ENCODE measurements at places on chromosomes 16 and 17. TPM values are rescaled to one million over a fixed set of nuclear protein-coding genes. Genes with fewer than 3 reads are reported as not detected.

TBC1D3L gene
- polyA plus RNA-seq = 4.2 TPM

GRCh38 chr17:2211661-2212399, 91.8 kb downstream of the SMG6 start:
- peaks cover 10% of the 10 kb centered on the region for H3K36me3 ChIP-seq
- peaks cover 18% of the 10 kb centered on the region for H3K4me1 ChIP-seq
- no peak overlapping the region for H3K27ac ChIP-seq
- no peak for DNase-seq
- H3K4me3 ChIP-seq = no peak overlapping the region

- peak; percentile 45 for DNase-seq
- H3K4me1 ChIP-seq = no peaks in the 10 kb centered on the region
- peak within 1 kb of the TSS; percentile 89 for H3K27ac ChIP-seq
- H3K36me3 ChIP-seq = peaks cover 1% of the 10 kb centered on the region
Observed at GRCh38 chr17:2303204-2304188, at the start of the genes SMG6 and SRR. Gene SMG6 (minus strand): TSS chr17:2303785. CDS start chr17:2303720, 65 bp downstream. Gene SRR (plus strand): TSS chr17:2303950. CDS start chr17:2315561, 11,611 bp downstream.

SLFN14 gene
- 0.05 TPM for polyA plus RNA-seq

TMEM100 gene
- not detected for polyA plus RNA-seq

GRCh38 chr16:69250081-69250480, 61.1 kb upstream of the VPS4A start:
- no peaks in the 10 kb centered on the region for H3K27me3 ChIP-seq
- no peak overlapping the region for H3K4me3 ChIP-seq
- DNase-seq = no peak
- H3K27ac ChIP-seq = no peak overlapping the region

CTRB2 gene
- not detected for polyA plus RNA-seq

GRCh38 chr17:31674305-31674704, 184.7 kb downstream of the COPRS start:
- no peak overlapping the region for H3K4me3 ChIP-seq
- no peaks in the 10 kb centered on the region for H3K4me1 ChIP-seq
- H3K27ac ChIP-seq = no peak overlapping the region
- no peaks in the 10 kb centered on the region for H3K36me3 ChIP-seq
- no peaks in the 10 kb centered on the region for H3K27me3 ChIP-seq
- DNase-seq = no peak

DNA sequence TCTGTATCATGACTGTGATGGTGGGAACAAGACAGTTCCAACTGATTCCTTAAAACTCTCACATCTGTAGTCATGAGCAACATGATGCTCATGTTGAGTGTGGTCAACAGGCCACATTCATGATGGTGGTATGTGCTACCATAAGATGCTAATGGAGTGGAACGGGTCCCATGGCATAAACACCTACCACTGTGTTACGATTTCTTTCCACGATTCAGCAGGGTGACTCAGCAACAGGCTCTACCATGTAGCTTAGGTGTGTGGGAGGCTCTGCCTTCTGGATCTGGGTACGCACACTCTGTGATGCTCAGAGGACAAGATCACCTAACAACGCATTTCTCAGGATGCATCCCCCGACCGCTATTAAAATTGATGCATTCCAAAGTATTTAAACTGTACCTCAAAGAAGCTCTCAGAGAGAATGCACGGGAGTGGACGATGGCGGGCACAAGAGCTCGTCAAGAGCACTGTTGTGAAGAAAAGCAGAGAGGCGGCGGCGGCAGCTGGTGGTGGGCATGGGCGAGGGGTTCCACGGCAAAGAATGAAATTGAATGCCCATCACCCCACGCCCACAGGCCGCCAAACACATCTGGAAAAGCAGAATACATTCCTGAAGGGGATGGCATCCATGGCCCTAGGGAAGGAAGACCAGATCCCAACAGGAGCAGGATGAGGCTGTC, 133.3 kb downstream of the ZNF778 start:
- H3K27me3 ChIP-seq = no peaks in the 10 kb centered on the region
- H3K4me1 ChIP-seq = peaks cover 11% of the 10 kb centered on the region
- no peaks in the 10 kb centered on the region for H3K36me3 ChIP-seq
- no peak for DNase-seq
- no peak overlapping the region for H3K27ac ChIP-seq

- no peaks in the 10 kb centered on the region for H3K4me1 ChIP-seq
- DNase-seq = no peak
- no peak overlapping the region for H3K4me3 ChIP-seq
Observed at GRCh38 chr16:47991491-47991890, 164.3 kb downstream of the ABCC12 start.

DNA sequence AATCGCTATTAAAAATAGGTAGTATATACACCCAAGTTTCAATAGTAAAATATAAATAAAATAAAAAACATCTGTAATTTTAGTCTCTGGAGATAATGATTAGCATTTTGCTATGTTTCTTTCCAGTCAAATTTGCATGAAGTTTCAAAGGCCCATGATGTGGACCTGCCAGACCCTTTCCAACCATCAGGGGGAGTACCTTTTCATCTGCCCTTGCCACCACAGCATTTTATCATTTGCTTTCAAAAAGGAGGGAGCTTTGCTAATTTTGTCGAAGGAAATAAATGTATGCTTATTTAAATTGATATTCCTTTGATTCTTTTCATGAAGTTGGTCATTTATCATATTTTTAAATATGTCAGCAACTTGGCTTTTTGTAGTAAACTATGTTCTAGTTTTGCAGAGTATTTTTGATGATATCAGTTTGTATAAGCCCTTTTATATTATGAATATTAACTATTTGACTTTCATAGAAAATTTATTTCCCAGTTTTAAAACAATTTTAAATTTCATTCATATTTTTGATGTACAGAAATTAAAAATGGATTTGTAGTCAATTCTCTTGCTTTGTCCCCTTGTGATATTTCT, 115.2 kb upstream of the NETO2 start:
- H3K4me1 ChIP-seq = no peaks in the 10 kb centered on the region
- no peaks in the 10 kb centered on the region for H3K27me3 ChIP-seq
- no peaks in the 10 kb centered on the region for H3K36me3 ChIP-seq
- DNase-seq = peak; percentile 5
- no peak overlapping the region for H3K4me3 ChIP-seq
- H3K27ac ChIP-seq = no peak overlapping the region

DNA sequence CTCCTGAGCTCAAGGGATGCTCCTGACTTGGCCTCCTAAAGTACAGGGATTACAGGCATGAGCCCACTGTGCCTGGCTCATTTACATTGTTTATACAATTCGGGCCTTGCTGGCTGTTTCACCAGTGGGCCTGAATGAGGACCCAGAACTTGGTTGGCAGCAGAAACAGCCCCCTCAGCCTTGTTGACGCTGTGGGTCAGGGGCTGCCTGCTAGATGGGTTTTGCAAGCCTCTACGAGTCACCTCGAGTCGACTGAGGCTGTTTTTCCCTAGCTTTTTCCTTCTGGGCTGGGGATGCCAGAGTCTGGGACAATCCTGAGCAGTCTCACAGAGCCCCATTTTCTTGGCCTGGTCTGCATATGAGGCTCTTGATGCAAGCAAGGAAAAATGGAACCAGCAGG, 16.1 kb downstream of the PPL start:
- no peak overlapping the region for H3K27ac ChIP-seq
- no peak overlapping the region for H3K4me3 ChIP-seq
- no peaks in the 10 kb centered on the region for H3K4me1 ChIP-seq
- H3K36me3 ChIP-seq = no peaks in the 10 kb centered on the region
- no peak for DNase-seq

- no peak overlapping the region for H3K4me3 ChIP-seq
- H3K27ac ChIP-seq = no peak overlapping the region
- H3K36me3 ChIP-seq = no peaks in the 10 kb centered on the region
- peaks cover 30% of the 10 kb centered on the region for H3K4me1 ChIP-seq
- DNase-seq = peak; percentile 82
Observed at GRCh38 chr17:38676706-38677504, 2.1 kb upstream of the EPOP start.

DNA sequence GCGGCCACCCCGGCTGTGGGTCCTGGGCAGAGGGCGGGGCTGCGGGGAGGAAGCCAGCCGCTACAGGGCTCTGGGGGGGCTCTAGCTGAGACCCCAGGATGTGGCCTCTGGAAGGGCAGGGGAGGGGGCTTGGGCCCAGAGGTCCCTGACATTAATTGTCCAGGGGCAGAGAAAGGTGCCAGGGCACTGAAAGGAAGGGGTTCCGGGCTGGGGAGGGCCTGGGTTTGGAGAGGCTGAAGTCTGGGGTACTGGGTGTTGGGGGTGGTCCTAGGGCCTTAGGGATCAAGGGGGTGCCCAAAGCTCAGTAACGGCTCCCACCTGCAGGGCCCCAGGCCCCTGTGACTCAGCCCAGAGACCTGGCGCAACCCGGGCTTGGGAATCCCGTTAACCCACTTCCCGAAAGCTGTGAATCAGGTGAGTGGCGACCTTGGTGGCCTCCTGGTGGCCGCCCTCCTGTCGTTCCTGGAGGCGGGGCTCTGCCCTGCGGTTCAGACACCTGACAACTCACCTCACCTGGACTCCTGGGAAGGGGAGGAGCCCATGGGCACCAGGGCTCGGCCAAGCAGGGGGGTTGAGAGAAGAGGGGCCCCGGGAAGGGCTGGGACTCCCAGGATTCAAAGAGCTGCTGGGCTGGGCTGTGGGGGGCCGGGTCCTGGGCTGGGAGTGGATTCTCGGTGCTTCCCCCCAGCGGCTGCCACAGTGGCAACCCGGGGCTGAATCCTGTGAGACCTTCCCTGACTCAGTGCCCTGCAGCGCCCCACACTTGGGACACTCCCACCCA, 465 bp upstream of the PRSS22 start:
- no peaks in the 10 kb centered on the region for H3K27me3 ChIP-seq
- H3K4me3 ChIP-seq = no peak overlapping the region
- H3K4me1 ChIP-seq = no peaks in the 10 kb centered on the region
- DNase-seq = no peak
- no peak overlapping the region for H3K27ac ChIP-seq
- H3K36me3 ChIP-seq = no peaks in the 10 kb centered on the region

GRCh38 chr17:8175795-8176196, 384 bp downstream of the TMEM107 start:
- no peak for DNase-seq
- H3K4me3 ChIP-seq = peak overlapping the region; percentile 93
- peaks cover 14% of the 10 kb centered on the region for H3K4me1 ChIP-seq
- H3K27ac ChIP-seq = peak overlapping the region; percentile 61
- H3K27me3 ChIP-seq = no peaks in the 10 kb centered on the region

EPN3 gene
- not detected for polyA plus RNA-seq

GRCh38 chr17:20116683-20117309, 107.6 kb downstream of the SPECC1 start:
- no peak overlapping the region for H3K4me3 ChIP-seq
- no peak overlapping the region for H3K27ac ChIP-seq
- no peaks in the 10 kb centered on the region for H3K4me1 ChIP-seq
- DNase-seq = no peak
- H3K36me3 ChIP-seq = no peaks in the 10 kb centered on the region
- H3K27me3 ChIP-seq = no peaks in the 10 kb centered on the region

GRCh38 chr17:75773121-75773807, 8.3 kb upstream of the GALK1 start:
- H3K27ac ChIP-seq = no peak overlapping the region
- H3K27me3 ChIP-seq = no peaks in the 10 kb centered on the region
- H3K36me3 ChIP-seq = peaks cover 13% of the 10 kb centered on the region
- H3K4me3 ChIP-seq = no peak overlapping the region

CCL15 gene
- polyA plus RNA-seq = not detected

DNA sequence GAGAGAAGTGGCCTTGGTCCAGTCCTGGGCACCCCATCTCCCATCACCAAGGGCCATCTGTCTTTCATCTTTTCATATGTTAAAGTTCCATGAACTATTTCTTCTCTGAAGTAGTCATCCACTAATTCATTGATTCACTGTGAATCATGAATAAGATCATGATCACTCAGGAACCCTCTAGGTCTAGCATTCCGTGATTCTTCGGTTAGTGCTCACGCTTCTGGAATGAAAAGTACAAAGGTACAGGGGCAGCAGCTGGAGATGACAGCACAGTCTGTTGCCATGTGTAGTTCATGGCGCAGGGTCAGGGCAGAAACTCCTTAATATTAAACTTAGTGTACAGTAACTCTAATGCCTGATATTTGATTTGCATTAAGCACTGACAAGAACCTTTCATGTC, 127.1 kb downstream of the CDH13 start:
- H3K4me3 ChIP-seq = no peak overlapping the region
- no peak for DNase-seq
- no peaks in the 10 kb centered on the region for H3K4me1 ChIP-seq
- no peaks in the 10 kb centered on the region for H3K36me3 ChIP-seq

DNA sequence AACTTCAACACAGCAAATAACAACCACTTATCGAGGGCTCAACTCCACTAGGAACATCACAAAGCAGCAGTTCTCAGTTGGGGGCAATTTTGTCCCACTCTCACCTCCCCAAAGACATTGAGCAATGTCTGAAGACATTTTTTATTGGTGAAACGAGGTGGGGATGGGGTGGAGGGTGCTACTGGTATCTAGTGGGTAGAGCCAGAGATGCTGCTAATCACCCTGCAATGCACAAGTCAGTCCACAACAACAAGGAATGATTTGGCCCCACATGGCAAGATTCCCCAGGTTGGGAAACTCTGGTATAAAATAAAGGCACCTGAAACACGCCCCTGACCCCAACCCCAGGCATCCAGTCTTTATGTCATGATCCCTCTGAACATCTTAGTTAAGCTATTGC, 33.3 kb downstream of the TLE7 start:
- H3K36me3 ChIP-seq = no peaks in the 10 kb centered on the region
- DNase-seq = no peak
- no peak overlapping the region for H3K4me3 ChIP-seq

DNA sequence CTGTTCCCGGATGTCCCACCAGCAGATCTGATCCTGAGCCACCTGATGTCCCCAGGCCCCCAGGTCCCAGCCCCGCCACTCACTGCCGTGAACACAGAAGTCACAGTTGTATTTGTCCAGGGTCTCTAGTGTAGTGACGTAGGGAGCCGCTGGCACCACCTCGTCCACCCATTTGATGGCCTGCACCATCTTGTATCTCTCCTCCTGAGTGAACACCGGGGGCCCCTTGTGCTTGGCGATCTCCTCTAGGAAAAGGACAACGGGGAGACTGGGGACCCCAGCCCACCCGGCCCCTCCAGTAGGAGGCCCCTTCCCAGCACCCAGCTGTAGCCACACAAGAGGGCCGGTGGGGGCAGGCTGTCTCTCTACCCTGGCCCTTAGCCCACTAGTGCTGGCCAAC, 2.4 kb downstream of the PCYT2 start:
- H3K27me3 ChIP-seq = no peaks in the 10 kb centered on the region
- no peak overlapping the region for H3K4me3 ChIP-seq
- H3K4me1 ChIP-seq = peaks cover 5% of the 10 kb centered on the region
- peaks cover 14% of the 10 kb centered on the region for H3K36me3 ChIP-seq

- no peaks in the 10 kb centered on the region for H3K4me1 ChIP-seq
- no peak overlapping the region for H3K4me3 ChIP-seq
Observed at GRCh38 chr17:59513934-59514841, 51.2 kb upstream of the DHX40 start.
